ENCODE measurements at places on chromosomes 11 and 22.

DNA sequence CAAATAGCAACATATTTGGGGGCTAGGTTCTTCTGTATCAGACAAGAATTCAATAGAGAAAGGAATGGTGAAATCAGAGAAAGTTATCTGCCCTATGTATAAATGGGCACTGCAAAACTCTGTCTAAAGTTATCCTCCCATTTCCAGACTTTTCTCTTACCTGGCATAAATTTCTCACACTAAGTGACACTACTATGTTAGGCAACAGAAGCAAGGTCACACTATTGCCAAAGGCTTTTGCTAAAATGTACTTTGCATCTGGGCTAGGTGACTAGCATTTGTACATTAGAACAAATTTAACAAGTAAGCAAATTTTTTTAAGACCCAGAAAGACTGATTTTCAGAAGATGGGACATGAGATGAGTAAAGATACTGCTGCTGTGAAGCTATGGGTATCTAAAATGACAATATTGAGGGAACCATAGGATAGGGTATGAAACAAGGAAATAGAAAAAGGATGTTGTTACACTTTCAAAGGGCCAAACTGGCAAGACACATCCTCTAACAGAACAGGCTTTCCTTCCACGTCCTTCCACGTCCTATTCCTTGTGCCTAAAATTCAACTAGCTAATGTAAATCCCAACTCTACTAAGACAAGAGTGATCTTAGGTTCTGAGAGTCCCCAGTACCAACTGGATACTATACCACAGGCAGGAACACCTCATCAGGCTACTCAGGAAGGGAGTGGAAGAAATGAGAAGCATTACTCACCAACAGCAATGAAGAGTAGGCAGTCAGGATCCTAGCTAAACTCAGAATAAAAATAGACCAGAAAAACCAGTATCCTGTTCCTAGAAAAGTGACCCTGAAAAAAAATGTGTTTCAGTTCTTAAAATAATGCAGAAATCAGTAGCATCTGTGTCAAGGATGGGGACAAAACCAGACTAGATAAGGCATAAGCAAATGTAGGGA, 22.6 kb downstream of the GDPD4 start:
- DNase-seq, result no peak

DNA sequence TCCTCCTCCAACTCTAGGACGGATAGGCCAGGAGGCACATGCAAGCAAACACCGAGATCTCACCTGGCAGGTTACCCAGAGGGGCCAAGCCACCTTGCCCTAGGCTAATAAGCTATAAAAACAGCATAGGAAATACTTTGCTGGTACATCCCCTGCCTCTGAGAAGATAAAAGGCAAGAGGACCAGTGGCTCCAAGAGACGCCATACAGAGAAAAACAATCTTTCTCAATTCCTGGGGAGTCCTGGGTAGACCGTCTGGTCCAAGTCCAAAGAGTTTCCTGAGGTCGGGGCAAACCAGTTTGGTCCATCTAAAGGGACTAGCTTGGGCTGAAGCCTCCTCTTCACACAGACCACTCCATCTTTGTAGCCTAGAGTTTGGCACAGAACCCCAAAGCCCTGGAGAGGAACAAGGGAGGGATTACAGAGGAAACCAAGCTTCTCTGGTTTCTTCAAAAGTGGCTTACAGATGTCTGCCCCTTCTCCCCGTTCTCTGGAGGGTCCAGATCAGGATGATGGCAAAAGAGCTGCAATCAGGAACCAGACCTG, 40.4 kb downstream of the NUMA1 start:
- no peak for DNase-seq

DNA sequence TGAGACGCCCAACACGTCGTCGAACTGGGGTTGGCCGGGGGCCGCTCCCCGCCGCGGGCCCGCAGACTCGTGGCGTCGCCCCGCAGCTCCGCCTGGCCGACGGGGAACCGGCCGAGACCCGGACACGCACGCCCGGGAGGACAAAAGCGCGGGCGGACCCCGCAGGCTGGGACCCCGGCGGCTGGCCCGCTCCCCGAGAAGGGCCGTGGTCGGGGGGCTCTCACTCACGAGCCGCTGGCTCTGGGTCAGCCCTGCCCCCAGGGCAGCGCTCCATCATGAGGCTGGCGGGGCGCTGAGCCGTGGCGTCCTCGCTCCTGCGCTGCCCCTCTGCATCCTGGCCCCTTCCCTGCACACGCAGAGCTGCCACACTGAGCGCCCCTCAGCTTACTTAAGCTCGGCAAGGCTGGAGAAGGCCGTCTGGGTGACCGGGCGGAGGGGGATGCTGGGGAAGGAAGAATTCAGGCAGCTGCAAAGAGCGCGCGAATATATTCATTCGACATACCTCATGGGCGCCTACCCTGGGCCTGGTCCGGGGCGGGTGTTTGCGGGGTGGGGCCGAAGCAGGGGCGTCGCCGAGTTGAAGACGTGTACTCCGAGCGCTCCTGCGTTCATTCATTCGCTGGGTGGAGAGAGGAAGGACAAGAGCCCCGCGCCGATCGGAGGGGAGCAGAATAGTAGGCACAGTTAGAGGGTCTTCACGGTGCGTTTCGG, 579 bp upstream of the CYB5R2 start:
- DNase-seq, result no peak

- DNase-seq, result no peak
Observed at GRCh38 chr22:45563362-45564040, 60.8 kb downstream of the FBLN1 start.

DNA sequence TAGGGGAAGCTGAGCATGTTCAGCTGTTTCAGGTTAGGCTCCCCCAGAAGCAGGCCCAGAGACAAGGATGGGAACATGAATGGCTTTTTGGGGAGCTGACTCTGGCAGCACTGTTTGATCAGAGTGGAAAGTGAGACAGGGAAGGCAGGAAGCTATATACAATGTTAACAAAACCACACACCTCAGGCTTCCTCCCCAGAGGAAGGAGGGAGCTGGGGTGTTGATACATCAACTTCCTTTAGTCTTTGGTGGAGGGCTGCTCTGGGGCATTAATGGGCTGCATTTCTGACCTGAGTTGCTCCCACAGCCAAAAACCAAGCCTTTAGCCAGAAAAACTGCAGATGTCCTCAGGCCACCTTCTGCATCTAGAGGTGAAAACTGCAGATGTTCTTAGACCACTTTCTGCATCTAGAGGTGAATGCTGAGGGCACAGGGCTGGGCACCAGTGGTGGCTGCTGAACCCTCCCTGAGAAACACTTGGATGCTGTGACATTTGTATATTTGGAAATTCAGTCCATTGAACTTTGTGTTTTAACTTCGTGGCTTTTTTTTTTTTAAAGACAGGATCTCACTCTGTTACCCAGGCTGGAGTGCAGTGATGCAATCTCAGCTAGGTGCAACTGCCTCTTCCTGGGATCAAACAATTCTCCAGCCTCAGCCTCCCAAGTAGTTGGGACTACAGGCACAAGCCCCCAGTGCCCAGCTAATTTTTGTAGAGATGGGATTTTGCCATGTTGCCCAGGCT, 49.9 kb downstream of the KIAA1671 start:
- no peak for DNase-seq

DNA sequence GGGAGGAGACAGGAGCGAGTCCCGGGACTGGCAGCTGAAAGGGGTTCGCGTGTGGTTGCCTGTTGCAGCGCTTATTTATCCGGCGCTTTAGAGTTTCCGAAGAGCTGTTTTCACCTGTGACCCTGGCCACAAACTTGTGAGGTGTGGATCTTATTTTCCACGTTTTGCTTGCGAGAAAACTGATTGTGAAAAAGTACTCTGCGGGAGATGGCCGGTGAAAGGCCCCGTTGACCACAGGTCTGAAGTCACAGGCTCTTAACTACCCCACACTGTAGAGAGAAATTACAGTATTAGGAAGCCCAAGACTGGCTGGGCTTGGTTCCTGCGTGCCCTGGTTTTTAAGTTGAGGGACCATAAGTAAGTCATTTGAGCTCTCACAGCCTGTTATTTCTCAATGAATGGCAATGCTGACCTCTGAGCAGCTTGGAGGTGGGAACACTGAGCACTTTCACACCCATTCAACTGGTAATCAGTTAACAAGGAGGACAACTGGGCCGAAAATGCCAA, 379 bp upstream of the RAB38 start:
- DNase-seq, result no peak

DNA sequence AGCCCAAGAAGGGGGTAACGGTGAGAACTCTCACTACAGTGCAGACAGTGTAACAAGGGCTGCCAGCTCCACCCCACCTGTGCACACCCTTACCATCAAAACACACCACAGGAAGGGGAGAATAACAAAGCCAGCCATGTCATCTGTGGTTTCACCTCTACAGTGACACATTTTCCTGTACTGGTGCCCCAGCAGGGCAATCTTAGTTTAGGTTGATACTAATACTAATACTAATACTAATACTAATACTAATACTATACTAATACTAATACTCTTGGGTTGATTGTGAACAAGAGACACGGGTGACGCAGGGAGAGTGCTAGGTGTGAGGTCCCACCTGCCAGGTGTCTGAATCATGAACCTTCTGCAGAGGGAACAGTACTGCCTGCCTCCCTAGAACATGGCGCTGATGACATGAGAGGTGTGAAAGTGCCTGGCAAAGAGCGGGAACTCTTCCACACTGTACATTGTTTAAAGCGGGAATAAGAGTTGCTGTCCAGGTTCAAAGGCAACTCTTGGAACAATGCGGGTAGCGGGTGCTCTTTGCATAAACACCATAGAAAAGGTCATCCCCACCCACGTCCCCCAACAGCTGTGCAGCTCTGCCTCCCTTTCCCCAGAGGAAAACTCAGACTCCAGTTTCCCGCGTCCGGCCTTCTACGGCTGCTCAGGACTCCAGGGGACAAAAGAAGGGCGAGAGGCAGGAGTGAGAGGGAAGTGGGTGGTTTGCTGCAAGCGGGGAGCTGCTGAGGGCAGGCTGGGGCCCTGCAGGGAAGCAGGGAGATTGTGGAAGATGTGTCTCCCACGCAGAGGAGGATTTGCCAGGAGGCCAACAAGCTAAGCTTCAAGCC, 25.0 kb upstream of the TMPRSS4 start:
- DNase-seq, result no peak

DNA sequence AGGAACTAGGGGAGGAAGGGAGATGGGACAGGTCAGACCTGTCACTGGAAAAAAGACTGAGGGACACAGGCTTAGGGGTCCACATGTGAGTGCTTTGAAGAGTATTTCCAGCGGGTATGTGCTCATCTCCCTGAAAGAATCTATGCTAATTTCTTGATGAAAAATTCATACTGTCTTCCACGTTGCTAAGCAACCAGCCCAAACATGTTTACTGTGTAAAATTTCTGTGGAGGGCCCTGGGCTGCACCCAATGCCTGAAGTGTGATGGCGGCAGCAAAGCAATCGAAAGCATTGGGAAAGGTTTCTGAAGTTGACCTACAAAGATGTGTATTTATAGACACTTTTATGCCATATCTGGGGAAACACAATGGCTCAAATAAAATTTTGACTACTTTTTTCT, 7.4 kb downstream of the SYT13 start:
- peak; percentile 24 for DNase-seq

DNA sequence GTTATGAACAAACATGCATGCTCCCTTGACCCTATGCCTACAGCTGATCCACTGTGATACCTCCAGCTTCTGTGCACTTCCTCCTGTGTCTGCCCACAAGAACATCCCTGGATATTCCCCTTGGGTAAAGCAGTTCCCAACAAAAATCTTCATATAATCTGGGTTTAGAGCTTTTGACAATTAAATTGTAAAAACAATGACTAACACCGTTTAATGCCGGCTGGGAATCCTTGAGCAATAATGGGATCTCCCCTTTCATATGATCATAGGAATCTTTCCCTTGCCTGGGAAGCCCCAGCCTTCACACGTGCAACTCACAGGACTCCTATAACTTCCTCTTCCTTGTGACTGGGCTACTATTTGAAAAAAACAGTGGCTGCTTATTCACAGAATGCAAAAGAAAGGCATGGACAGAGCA, 6.3 kb upstream of the ZC3H12C start:
- no peak for DNase-seq

- no peak for DNase-seq
Observed at GRCh38 chr11:9977554-9977953, 313.7 kb downstream of the SWAP70 start.

- no peak for DNase-seq
Observed at GRCh38 chr11:126639692-126640091, 284.2 kb downstream of the ST3GAL4 start.

DNA sequence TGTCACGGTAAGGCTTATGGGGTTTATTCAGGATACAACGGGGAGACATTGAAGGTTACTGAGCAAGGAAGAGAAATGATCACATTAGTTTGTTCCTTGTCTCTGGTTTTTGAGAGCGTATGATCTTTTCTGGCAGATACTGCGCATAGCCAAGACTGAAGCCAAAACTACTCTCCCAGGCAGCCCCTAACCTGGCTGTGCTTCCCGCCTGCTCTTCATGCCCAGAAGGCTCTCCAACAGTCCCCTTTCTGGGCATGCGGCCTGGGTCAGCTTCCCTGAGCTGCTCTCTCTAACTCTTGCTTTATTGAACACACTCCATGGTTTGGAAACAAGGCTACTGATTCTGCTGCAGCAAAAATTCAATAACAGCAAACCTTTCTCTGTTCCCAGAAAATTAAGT, 306.6 kb downstream of the BUD13 start:
- no peak for DNase-seq

DNA sequence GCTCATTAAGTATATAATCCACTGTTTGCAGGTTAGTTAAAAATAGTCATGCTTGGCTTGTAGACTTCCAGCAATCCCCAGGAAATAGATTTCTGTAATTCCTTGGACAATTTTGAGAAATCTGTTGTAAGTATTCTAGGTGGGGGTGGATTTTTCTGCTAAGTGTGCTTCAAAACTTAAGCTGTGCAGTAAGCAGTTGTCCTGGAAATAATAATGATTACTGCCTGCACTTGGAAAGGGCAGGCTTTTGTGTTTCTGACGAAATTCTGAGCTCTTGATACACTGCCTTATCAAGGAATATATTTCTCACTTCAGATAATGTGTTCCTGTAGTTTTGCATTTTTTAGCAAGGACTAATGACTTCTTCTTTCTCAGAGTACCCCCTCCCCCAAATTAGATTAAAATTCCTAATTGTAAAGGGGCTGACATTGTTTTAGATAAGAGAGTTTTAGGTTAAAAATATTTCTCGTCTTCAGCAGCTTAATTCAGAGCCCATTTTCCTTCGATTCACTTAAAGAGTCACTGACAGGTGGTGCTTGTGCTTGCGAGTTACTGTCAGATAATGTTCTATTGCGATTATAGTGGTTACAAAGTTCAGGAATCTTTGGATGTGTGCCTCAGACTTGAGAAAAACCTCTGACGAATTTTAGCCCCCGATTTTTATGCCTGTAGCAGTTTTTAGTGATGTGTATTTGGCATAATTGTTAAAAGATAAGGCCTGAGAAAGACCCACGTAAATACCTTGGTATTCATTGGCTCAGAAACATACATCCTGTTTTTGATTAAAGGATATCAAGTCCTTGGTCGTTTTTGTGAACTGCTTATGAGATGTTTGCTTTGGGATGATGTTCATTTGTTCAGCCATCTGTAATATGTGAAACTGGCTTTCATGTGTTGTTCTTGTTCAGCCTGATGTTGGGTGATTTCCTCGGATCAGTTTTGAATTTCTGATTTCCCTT, 120.5 kb downstream of the HIPK3 start:
- no peak for DNase-seq
